ENCODE measurements at places on chromosomes 5 and 9.
A peak's percentile ranks its signal among the peaks of the same experiment; 100 is the strongest.

DNA sequence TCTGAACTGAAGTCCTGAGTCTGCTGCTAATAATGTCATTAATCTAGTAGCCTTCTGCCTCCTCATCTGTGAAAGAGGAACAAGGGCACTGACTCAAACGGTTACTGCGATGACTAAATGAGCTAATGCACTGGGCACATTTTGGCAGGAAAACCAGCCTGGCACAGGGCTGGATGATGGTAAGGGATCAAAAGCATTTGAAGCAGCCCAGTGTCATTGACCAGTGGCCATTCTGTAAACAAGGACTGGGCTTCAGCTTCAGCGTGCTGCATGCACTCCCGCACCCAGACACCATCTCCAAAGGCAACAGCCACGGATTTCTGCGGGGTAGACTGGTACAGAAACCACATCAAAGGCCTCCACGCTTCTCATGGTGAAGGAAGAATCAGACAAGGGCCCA, 8.0 kb downstream of the GCNT4 start:
- no peak for DNase-seq

DNA sequence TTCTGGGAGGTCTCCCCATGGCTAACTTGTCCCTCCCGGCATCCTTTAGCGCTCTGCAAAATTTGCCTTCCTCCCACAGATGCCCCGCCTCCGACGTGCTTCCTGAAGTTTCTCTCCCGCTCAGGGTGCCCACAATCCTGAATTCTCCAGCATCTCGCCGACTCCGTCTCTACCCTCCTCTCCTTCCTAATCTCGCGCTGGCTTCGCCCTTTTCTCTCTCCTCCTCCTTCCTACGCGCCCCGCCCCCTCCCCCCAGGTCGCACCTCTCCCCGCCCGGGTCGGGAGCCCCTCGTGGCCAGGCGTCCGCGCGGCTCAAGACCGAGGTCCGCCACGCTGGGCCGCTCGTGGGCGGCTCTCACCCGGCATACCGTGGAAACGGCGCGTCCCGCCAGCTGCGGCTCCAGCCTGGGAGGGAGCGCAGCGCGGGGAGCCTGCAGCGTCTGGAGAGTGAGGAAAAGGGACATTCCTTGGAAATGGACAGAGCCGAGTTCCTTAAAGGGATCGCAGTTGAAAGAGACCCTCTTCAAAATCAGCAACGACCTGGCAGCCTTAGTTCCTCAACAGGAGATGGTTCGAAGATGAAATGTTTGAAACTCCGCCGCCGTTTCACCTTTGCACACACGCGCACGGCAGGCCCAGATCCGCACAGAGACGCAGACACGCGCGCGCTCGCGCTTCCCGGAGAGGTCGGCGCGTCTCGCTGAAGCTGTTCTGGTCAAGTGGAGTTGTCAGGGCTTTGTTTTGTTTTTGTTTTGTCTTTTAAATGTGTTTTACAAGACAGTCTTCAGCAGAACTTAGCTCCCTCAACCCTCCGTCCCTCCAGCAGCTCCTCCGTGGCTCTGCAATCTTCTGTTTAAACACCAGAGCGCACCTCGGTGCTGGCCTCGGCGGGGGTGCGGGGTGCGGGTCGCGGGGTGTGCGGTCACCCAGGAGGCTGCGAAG, 5.0 kb upstream of the IRX2 start:
- DNase-seq = peak; percentile 81

DNA sequence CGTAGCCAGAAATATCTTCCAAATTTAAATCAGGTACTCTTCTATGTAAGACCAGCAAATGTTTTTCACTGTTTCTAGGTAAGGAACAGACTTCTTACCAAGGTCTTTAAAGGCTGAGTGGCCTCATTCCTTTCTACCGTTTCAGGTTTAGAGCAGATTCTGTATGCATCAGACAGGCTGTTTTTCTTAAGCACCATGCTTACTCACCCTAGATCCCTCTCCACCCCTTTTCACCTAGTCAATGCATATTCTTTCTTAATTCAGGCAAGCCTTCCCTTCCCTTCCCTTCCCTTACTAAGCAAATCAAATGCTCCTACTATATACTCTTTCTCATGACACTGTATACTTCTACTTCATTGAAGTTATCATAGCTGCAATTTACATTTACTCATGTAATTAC, 70.7 kb downstream of the RFX3 start:
- no peak for DNase-seq

DNA sequence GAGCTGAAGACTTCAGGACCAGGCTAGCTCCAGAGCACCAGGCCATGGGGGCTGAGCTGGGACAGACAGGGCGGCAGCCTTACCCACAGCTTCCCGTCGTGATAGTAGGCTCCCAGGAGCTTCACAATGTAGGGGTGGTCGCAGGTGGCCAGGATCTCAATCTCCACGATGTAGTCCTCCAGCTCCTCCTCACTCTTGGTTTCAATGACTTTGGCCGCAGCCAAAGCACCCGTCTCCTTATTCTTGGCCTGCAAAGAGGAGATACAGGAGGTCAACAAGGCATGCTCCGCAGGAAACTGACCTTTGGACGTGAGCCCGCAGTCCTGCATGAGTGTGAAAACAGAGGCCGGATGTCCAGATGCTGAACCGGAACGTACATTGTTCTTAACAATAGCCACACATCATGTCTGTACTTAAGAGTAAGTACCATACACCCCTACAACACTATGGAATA, 31.5 kb downstream of the STK10 start:
- no peak for DNase-seq

GRCh38 chr5:165227515-165227914, 1722.1 kb downstream of the MAT2B start:
- DNase-seq = no peak

- no peak for DNase-seq
These were observed 6.0 kb upstream of the PITX1 start for GRCh38 chr5:135040034-135040332.

DNA sequence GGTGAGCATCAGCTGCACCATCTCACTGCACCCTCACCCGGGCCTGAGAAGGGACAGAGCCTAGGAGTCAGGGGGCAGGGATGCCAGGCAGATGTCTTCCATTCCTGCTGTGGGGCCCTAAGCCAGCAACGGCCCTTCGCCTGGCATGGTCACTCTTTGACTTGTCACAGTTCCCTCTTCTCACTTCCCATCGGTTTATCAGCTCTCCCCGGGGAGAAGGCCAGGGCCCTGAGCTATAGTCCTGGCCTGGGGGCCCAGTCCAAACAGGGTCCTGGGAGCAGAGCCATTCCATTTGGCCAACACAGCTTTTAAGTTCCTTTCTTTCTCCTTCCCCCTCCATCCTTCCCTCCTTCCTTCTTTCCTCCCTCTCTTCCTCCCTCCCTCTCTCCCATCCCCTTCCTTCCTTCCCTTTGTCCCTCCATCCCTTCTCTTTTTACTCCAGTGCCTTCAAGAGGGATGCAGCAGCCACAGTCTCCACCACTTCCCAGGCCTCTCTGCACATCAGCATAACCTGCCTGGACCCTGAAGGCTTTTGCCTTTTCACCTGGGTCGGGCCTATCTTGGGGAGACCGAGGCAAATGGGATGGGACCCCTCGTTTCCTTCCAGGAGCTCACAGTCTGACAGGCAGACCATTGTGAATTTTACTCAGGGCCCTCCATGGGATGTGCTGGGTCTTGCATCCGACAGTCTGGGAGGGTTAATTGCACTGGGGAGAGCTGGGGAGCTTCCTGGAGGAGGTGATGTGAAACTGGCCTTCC, 4.2 kb downstream of the COL5A1 start:
- DNase-seq = no peak

DNA sequence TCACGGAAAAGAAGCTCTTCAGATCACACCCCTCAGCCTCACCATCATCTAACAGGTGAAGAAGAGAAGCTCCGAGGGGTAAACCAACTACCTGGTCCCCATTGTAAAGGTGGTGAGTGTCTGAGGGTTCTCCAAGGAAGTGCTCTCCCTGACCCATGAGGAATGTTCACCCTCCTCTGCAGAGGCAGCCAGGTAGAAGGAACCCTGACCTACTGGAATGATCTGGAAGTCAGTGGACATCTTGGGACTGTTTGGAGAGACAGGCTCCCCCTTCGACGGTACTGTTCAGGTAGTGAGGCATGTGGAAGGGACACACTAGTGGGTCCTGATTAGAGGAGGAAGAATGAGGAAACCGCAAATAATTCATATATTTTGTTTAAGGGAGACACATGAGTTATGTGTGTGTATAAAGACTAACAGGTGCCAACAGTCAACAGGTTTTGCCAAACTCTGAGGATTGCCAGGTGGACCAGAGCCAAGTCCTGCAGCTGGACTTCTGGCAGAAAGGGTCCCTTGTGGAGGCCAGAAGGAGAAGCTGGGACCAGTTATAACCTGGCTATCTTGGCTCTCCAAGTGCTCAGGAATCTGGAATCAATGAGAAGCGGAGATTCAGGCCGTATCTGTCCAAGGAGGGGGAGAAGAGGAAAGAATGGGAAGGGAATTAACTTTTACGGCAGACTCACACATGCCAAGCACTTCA, 3.0 kb upstream of the ZBTB34 start:
- DNase-seq = no peak
